ENCODE measurements at places on chromosomes 6 and 20.

DNA sequence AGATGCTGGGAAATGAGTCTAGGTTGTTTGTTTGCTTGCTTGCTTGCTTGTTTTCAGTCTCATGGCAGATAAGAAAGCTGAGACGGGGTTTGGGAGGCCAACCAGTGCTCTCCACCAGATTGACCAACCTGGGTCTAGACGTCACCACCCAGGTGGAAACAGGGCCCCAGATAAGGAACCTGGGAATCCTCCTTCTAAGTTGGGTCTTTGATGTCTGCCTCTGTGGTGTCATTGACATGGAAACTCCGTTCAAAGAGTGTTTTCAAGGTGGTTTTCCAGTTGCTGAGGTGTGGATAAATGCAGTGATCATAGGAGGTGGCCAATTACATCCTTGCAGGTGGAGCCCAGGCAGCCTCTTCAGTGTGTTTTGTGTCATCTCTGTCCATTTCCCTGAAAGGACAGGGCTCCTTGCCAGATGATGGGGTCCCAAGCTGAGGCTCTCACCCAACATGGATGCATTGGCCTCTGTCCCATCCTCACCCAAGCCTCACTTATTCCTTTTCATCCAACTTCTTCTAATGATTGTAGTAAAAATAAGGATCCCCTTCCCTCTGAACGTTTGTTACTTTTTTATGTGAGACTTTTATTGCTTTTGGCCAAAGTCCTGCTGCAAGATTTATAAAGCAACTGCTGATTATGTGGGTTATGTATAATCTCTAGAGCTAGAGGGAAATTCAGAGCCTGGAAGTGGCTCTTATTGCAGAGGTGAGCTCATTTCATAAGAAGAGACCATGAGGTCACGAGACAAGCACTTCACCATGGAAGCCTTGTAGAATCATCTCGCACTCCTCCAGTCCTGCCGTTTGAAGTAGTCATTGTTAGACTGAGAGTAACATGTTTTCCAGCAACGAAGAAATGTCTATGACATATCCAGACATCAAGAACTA is 32.0 kb upstream of the SYNDIG1 start:
- DNase-seq = no peak

DNA sequence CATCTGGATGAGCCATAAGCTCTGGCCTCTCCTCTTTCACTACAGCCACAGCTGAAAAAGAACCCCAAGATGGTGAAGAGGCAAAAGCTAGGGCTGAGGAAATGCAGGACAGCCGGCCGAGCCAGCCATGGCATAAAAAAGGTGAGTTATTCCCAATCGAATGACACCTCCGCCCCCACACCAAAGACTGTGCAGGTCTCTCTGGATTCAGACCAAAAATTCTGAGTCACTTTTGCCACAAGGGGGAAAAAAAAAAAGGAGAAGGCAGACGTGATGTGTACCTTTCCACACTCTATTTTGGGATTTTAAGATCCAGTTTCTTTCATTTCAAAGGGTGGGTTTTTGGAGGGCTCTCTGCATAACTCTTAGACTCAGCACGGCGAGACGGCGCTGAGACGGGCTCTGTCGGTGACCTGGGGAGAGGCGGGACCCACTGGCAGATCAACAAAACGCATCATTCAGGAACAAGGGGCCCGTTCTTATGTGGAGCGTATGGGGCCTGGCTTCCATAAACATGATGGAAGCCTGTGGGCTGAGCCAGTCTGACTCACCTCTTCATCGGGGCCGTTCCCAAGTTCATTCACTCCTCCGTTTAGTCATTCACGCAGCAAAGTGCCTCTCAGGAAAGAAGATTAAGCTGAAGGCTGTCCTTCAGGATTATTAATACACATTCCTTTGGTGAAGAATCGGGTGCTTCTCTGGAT is 54.8 kb downstream of the NFATC2 start:
- DNase-seq = no peak

DNA sequence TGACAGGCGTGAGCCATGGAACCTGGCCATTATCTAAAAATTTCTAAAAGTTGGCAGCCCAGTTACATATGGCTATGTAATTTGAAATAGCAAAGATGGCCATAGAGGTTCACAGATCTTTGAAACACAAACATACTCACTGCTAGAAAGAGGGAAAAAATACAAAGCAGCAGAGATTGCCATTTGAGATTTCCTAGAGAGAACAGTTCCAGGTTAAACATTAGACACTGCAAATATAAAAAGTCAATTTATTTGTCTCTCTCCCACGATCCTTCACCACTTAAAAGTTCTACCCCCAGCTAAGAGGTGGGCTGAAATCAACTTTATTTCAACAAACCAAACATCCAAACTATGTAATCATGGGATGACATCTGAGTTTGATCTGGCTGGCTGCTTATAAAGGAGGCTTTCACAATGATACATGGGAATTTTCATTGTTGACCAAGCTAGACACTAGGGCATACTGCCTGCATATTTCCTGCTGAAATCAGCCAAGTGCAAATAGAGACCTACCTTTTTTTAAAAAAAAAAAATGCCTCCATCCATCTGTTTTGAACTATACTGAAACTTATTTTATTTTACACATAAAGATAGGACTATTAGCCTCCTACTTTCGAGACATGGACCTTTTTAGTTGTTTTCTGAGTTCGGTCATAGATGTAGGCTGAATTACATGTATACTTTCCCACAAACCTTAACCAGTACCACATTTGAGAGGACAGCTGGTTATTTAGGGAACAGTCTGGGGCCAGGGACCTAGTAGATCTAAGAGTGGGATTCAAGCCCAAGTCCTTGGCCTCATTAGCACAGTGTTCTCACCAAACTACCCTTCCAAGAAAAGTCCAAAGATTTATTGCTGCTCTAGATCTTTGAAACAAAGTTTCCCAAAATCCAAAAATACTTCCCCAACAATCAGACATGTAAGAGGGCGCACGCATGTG is 16.6 kb downstream of the DCDC2 start:
- no peak for DNase-seq

- no peak for DNase-seq
These were observed 360.5 kb downstream of the KIF16B start for GRCh38 chr20:16212790-16213189.

DNA sequence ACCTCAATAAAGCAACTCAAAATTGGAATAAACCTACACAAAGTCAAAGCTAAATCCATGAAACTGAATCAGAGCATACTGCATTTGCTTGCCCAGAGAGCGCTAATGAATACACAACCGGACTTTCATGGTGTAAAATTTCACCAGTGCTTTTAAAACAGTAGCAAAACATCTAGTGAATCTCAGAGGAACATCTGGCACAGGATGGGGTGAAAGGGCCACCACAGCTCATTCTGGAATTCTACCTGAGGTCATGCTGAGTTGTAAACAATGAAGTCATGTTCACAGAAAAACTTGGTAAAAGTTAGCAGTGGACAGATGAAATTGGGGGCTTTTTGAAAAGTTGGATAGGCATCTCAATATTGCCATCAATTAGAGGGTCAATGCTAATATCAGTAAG is 125.6 kb upstream of the STXBP5 start:
- DNase-seq = no peak
